ENCODE measurements at places on chromosomes 3 and 15.

GRCh38 chr3:168272343-168272985, 176.7 kb upstream of the GOLIM4 start:
- DNase-seq: no peak

GRCh38 chr15:75639191-75639708, 774 bp downstream of the IMP3 start:
- DNase-seq: no peak

DNA sequence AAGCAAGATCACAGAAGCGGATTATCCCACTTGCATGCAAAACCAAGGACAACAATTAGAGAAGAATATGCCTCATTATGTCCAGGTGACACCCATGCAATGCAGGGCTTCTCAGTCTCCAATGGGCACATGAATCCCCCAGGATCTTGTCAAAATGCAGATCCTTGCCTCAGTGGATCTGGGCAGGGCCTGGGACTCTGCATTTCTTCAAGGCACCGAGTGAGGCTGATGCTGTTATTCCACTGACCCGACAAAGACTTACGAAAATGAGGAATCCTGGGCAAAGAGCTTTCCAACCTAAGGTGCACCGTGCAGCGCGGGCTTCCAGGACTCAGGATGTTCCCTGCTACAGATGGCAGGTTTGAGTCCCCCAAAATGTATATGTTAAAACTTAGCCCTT, 99.2 kb downstream of the ATP10A start:
- no peak for DNase-seq

- DNase-seq: no peak
These were observed 6.7 kb downstream of the C3orf22 start for GRCh38 chr3:126551839-126552687.

DNA sequence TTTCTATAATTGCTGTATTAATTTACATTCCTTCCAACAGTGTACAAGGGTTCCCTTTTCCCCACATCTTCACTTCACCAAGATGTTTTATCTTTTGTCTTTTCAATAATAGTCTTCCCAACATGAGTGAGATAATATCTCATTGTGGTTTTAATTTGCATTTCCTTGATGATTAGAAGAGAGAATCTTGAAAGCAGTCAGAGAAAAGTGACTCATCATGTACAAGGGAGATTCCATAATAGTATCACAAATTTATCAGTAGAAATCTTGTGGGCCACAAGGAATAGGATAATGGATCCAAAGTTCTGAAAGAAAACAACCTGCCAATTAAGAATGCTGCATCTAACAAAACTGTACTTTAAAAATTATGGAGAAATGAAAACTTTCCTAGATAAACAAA, 189.3 kb downstream of the NECTIN3 start:
- DNase-seq: no peak

DNA sequence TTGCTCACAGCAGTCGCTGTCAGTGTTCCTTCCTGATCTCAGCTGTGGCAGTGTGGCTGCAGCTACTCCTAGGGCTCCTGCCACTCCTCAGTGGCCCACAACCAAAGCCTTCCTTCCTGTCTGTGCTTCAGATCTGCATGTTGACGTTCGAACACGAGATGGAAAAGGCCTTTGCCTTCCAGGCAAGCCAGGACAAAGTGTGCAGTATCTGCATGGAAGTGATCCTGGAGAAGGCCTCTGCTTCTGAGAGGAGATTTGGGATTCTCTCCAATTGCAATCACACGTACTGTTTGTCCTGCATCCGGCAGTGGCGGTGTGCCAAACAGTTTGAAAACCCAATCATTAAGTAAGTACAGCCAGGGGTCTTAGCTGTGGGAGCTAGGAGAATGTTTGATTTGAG, 17.8 kb downstream of the MKRN2 start:
- DNase-seq: no peak

GRCh38 chr15:94230883-94231722, at the start of gene MCTP2:
TSS of gene MCTP2 (plus strand) at chr15:94231561. CDS start at chr15:94298266, 66,705 bp downstream.
- peak; percentile 93 for DNase-seq

GRCh38 chr3:17187589-17188184, 302.9 kb downstream of the PLCL2 start:
- DNase-seq: no peak

DNA sequence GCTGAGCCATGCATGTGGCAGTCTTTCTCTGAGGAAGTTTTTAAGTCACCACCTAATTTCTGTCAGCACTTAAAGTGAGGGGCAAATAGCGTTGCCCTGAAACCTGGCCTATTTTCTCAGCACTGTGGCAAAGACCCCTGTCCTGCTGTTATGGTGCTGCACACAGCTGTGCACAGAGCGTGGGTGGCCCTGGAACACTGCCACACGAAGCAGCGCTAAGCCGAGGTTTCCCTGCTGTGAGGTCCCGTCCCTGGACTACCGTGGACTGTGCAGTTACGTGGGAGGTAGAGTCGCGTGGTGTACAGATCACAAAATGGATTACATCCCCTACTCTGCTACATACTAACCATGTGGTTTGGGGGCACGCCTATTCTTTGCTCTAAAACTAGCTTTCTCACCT, 101.6 kb upstream of the NR2E3 start:
- DNase-seq: no peak

DNA sequence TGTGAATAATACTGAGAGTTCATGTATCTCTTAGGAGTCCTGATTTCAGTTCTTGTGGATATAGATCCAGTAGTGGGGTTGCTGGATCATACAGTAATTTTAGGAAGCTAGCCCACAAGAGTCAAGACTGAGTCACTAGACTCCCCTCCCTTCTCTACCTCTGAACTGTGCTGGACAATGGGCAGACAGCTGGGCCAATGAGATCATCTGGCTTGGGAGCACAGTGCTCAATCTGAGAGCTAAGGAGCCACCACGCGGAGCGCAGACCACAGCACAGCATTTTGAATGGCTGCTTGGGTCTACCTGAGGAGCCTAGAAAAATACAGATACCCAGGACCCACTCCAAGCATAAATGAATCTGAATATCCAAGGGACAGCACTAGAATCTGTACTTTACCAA, 32.5 kb downstream of the WNT5A start:
- no peak for DNase-seq

- no peak for DNase-seq
These were observed 17.4 kb downstream of the SUSD5 start for GRCh38 chr3:33201195-33201594.

DNA sequence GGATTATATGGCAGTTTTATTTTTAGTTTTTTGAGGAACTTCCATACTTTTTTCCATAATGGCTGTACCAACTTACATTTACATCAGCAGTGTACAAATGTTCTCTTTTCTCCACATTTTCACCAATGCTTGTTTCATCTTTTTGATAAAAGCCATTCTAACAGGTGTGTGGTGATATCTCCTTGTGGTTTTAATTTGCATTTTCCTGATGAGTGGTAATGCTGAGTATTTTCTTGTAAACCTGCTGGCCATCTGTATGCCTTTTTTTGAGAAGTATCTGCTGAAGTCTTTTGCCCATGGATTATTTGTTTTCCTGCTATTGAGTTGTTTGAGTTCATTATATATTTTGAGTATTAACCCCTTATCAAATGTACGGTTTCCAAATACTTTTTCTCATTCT, 50.6 kb downstream of the RPL39L start:
- DNase-seq: no peak

DNA sequence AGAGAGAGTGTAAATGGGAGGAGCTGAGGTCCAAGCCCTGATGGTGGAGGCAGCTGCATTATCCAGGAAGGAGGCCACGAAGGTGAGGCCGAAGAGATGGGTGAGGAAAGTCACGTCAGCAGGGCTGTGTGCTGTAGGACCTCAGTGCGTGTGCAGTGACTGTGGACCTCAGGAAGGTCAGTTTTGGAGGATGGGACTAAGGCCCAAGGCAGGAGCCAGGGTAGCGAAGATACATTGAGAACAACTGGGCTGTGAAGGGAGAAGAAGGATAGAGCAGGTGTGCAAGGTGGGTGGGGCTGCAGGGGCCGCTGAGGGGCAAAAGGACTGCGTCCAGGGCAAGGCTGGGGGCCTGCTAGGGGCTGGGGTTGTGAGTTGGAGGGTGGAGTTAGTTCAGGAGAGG, 4.9 kb downstream of the KLHL40 start:
- no peak for DNase-seq

DNA sequence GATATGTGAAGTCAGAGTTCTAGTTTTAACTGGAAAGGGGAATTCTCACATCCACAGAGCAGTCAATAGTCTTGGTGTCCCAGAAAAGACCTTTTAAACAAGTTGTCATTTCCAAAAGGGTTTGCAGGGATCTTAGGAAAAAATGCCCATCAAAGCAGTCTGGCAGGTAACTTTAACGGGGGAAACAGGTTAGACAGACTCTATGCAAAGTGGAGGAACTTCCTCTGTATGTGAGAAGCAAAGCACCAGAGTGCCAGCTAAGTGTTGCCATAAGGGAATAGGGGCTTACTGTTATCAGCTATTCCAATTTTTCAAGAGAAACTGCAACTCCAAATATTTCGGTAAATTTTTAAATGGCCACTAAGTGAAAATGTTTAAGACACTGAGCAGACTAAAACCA, 307.9 kb upstream of the MDFIC2 start:
- DNase-seq: no peak

- no peak for DNase-seq
These were observed 22.6 kb downstream of the ISL2 start for GRCh38 chr15:76359152-76359551.

GRCh38 chr15:28913171-28913765, 27.5 kb downstream of the APBA2 start:
- no peak for DNase-seq

- no peak for DNase-seq
These were observed 243.8 kb upstream of the TLE3 start for GRCh38 chr15:70341566-70341965.

GRCh38 chr15:92806763-92807162, 93.4 kb upstream of the CHD2 start:
- no peak for DNase-seq

DNA sequence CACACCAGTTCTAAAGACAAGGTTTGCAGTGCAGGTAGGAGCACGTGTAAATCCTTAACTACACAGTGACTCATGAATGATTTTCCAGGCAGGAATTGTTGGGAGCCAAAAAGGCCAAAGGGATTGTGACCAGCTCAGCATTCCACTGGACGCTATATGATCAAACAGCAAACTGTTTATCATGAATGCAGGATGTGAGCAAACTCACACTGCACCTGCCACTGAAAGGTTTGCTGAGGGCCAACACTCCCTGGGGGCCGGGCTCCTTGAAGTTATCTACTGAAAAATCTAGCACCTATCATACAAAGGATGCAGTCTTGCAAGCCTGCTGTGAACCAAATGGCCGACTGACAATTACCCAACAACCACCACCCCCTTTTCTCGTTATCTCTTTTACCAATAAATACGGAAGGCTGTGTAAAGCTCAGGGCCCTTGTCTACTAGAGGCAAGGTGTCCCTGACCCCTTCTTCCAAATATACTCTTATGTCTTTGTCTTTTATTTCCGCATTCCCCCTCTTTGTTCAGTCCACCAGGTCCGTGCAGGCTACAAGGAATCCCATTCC, 11.5 kb upstream of the DNASE1L3 start:
- DNase-seq: no peak

DNA sequence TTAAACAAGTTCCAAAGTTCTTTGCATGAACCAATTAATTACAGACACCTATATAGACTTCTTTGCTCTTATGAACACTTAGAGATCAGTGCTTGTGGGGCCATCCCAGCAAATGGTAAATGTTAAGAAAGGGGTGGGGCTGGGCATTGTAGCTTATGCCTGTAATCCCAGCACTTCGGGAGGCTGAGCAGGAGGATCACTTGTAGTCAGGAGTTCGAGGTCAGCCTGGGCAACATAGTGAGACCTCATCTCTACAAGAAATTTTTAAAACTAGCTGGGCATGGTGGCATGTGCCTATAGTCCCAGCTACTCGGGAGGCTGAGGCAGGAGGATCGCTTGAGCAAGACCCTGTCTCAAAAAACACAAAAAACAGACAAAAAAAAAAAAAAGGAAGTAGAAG, 19.4 kb upstream of the STARD5 start:
- DNase-seq: no peak

- no peak for DNase-seq
These were observed 4.0 kb downstream of the PSMD6 start for GRCh38 chr3:64019271-64019670.

DNA sequence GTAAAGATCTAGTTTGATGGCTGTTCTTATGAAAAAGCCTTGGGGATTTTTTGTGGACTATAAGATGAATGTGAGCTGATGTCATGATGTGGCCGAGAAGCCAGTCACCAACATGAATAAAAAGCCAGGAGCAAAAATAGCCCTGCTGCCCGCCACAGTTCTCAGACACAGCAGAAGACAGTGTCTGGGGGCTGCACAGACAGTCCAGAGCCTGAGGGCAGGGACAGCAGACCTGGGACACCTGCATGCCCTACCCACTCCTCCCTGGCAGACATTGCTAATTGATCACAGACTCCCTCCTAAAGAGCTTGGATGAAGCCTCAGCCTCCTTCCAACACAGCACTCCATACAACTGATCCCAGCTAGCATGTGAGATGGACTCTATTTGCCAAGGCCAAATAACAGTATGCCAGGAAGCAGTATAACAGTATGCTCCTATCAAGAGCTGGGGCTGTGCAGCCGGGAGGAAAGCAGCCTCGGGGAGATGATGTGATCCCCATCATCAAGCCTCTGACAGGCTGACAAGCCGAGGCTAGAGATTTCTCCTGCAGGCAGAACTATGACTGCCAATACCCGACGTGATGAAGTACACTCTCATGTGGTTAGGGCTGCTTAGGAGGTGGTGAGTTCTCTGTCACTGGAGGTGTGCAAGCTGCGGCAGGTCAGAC, 105.4 kb upstream of the RPL32 start:
- no peak for DNase-seq

DNA sequence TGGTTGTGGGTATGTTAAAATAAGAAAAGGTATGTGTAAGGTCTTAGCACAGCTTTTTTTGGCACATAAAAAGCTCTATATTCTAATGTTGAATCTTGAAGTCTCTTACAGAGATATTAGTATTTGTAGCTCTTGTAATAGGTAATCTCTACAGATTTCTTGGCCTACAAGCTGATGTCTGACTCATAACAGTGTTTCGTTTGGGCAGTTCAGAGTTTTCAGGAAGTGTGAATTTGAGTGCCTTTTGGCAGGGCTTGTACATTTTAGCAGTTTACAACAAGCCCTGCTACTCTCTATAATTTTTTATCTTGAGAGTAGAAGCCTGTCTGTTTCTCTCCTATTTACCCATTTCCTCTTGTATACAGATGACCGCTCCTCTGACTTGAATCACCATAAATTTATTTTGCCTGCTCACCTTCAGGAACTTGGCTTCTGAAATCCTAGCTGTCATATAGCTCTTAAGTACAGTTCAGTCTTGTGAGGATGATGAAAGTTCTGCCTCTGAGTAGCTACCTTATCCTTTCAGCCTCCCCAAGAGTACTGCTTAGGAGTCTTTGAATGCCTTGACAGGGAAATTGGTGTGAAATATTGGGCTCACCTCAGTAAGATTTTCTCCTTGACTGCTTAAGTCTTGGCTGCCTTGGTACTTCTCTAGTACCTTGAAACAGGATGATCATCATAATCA, 419.9 kb upstream of the RARB start:
- DNase-seq: no peak

DNA sequence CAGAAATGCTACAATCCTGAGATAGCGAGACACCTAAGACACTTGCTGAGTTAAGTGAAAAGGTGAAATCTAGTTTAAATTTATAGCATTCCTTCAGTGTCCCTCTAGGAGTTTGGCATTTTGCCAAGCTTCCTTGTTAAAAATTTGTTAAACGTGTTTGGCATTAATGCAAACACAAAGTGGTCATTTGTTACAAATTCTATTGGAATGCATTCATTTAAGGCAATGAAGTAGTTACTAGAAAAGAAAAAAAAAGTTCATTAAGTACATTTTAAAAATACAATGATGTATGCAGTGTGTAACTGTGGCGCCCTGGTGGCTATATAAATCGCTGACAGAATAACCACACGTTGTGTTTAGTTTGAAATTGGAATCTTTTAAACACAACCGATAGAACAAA, 31.3 kb upstream of the WNT5A start:
- DNase-seq: no peak

- DNase-seq: no peak
These were observed 83.5 kb downstream of the SSR3 start for GRCh38 chr3:156471431-156471830.

All from activated T-cell treated with anti-CD3 and anti-CD28 coated beads, Interleukin-2, amount 50 U/mL, for 72 hours (primary cell).